ENCODE measurements at places on chromosomes 1 and 21.

DNA sequence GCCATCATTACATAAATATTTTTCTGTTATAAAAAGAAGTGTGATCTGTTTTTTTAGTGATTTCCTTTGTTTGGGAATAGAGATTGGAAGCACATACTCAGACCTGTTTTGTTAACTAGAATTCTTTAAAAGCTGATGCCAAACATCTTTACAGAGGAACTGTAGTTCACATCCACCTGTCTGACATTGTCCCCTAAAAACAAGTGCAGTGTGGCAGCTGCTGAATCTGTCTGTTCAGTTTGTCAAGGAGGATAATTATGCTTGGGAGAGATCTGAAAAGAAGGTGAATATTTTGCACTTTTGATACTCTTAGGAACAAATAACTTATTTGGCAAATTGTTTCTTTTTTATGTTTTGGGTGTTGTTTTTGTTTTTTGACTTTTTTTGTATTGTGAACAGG is 13.6 kb downstream of the AGMAT start:
- DNase-seq = no peak

- no peak for DNase-seq
These were observed 1535.7 kb downstream of the BRINP3 start for GRCh38 chr1:188941986-188942385.

DNA sequence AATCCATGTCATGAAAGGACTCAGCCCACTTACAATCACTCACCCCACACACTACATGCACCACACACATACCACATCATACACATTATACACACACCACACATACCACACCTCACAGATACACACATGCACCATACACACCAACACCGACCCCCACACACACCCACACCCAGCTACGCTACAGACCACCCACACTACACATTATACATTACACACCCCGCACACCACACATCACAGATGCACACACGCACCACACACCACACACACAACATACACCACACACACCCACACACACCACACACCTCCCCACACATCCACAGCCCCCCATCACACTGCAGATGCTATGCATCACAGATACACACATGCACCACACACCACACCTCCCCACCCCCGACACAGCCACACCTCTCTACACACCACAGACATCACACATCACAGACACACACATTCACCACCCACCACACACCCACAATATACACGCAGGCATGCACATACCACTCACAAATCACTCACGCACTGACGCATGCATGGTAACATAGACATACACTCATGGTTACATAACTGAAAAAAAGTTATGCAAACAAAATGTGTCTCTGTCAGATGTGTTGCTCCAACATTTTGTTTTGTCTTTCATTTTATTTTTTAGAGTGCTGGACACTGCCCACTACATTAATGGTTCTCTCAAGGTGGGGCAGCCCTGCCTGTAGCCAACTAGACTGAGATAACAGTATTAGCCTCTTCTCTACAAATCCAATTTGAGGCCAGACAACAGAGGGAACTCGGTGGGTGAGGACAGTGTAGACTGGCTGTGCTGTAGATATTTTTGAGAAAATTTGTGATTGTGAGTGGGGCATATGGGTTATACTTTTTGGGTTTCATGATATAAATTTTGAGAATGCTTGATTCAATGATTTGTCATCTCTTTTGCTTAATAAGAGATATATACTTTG is 15.2 kb upstream of the PGBD2 start:
- no peak for DNase-seq

GRCh38 chr1:40379785-40380452 is 6.4 kb downstream of the SMAP2 start:
- DNase-seq = no peak

DNA sequence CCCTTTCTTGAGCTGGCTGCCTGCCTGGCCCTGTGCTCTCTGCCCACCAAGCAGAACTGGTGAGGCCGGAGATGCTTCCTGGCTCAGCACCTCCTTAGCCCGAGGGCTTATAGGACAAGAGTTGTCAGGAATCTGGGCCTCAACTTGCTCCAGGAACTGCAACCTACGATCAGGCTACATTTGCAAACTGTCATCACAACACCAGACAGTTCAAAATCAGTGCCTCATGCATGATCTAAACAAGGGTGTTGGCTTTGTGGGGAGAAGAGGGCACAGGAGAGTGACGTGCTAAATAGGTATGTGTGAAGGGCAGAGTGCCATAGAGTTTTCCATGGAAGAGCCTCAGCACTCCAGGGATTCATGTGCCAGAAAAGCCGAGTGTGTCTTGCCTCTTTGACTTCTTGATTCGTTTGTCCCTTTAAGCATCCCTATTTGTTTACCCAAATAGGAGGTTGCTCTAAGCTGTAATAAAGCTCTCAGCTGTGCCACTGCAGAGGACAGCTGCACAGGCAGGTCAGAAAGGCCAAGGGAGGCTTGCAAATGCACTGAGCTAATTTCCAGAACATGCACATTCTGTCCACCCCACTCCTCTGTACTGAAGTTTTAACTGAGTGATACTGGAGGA is 30.2 kb upstream of the NEK2 start:
- DNase-seq = no peak

- DNase-seq = no peak
These were observed 184.8 kb downstream of the BRINP2 start for GRCh38 chr1:177355575-177355974.

DNA sequence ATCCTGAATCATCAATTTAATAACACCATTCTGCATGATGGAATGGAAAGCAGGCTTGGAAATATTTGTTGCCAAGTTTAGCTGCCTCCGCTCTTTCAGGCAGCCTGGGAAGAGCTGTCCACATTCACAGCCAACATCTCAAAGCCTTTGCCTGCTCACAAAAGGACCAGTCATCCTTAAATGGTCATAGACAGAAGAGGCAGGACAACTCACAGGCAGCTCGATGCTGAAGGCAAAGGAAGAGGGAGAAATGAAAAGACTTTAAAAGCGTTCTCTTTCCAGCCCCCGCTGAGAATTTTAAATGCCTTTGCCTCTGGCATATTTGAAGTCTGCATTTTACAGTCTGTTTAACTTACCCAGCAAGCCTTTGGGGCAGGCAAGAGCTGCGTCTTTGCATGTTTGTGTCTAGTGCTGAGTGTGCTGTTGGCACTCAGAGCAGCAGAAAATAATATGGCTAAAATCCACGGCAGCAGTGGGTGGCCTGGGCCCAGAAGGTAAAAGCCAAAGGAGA is 68.9 kb downstream of the NMNAT2 start:
- DNase-seq = no peak

GRCh38 chr1:23394684-23395083 is 25.0 kb upstream of the ZNF436 start:
- DNase-seq = no peak

- no peak for DNase-seq
These were observed 147.3 kb downstream of the CD247 start for GRCh38 chr1:167371030-167371429.
